IMR-90 (cell line): ENCODE measurements at places on chromosomes 7 and 10. TPM values are rescaled to one million over a fixed set of nuclear protein-coding genes. Genes with fewer than 3 reads are reported as not detected.

AGMO gene
- total RNA-seq: not detected in 2 replicates

ADAM12 gene
- total RNA-seq: 9.7 and 10.2 TPM in 2 replicates

DPP6 gene
- total RNA-seq: not detected in 2 replicates

LIPJ gene
- not detected in 2 replicates for total RNA-seq

EBLN1 gene
- not detected in 2 replicates for total RNA-seq

DNA sequence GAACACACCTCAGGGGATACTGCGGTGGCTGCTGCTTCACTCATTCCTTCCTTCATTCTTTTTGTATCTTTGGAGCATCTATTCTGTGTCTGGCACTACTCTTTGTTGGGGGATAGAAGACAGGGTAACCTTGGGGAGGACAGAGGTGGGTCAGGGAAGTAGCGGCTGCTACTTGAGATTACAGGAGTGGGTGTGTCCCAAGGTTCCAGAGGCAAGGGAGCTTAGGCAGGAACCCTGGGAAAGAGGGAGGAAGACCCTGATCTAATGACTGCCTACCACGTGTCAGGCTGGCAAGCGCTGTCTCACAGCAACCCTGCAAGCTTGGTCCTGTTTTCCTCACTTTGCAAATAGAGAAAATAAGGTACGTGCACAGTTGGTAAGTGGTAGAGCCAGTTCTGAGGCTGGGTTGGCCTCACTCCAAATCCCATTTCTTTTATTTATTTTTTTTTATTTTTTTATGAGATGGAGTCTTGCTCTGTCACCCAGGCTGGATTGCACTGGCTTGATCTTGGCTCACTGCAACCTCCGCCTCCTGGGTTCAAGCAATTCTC lies 985.9 kb upstream of the ZNF722 start:
- DNase-seq: no peak

DNA sequence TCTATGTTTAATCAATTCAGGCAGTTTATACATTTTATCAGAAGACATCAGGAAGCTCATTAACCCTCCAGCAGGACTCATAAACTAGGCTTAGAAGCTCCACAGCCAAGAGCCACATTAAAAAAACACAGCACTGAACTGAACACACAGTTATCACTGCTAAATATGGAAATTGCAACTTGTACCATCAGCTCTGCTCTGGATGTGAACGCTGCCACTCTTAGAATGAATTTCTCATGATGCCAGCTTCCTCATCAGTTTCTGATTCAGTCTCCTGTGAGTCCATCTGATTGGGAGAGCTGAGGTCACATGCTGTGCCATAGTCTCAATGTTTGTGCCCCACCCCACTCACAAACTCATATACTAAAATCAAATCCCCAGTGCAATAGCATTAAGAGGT lies 17.1 kb upstream of the ING3 start:
- DNase-seq: no peak

DNA sequence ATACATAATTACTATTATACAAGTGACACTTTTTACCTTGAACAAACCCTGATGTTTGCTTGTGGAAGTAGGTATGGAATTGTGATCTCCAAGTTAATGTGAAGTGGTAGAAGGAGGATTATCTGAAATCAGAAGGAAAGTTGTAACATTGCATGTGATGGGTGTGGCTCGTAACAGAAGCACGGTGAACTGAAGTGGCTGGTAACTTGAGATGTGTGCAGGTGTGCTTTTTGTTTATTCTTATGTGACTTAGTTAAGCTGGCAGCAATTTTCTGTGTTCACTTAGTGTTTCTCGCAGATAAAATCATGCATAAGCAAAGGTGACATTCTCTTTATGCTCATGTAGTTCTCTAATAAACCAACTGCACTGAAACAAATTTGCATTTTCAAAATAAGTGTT lies 82.3 kb downstream of the ZEB1 start:
- no peak for DNase-seq

DNA sequence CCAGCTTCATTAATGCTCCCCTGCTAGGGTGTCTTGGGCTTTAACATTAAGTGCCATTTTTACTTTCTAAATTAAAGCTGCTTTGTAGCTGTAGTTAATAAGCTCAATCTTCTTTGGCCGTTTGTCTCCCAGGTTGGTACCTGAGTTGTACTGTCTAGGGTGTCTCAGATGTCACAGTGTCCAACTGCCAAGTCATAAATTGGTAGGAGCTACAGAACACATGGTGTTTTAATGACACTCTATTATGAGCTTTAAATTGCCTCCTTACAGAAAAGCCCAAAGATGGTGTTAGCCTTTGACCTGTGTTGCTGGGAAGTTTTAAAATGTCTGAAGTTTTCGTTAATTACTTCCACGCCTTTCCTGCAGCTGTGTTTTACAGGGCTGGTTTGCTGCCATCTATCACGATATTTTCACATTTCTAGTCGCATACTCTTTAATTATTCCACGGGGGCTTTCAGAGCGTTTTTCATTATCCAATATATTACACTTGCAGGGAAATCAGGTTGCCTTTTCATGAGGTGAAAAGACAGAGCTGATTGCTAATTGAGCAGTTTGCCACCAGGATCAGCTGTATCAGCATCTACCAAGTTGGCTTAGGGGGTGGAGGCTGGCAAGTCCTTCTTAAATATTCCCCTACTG lies 247.8 kb upstream of the PLPP4 start:
- no peak for DNase-seq
